ENCODE measurements at places on chromosomes 5 and 9. TPM values are rescaled to one million over a fixed set of nuclear protein-coding genes. Genes with fewer than 3 reads are reported as not detected.

Gene SWI5
- 13.3 TPM for total RNA-seq

Gene HBEGF
- 28.9 TPM for total RNA-seq

Gene HRCT1
- not detected for total RNA-seq

Gene AK8
- total RNA-seq = not detected

Gene OXCT1
- 84.4 TPM for total RNA-seq

Gene SCGB3A1
- not detected for total RNA-seq

Gene FOXD4L5
- total RNA-seq = 0.27 TPM

Gene DNAH5
- total RNA-seq = not detected

Gene ADCY2
- total RNA-seq = not detected

Gene MEIKIN
- total RNA-seq = not detected

Gene SIGMAR1
- 128 TPM for total RNA-seq

Gene PTCD2
- total RNA-seq = 16.9 TPM

Gene SEMA5A
- total RNA-seq = 0.12 TPM

Gene IFNK
- total RNA-seq = not detected

Gene BAAT
- 0.08 TPM for total RNA-seq
